Stimulated activated CD8-positive, alpha-beta memory T cell treated with anti-CD3 and anti-CD28 coated beads, Interleukin-4, amount 100 ng/mL, for 1 hour (primary cell): ENCODE measurements at places on chromosomes 16 and 17.

- no peak for DNase-seq
Measured at GRCh38 chr17:66711881-66712321, 123.0 kb upstream of the CACNG5 start.

DNA sequence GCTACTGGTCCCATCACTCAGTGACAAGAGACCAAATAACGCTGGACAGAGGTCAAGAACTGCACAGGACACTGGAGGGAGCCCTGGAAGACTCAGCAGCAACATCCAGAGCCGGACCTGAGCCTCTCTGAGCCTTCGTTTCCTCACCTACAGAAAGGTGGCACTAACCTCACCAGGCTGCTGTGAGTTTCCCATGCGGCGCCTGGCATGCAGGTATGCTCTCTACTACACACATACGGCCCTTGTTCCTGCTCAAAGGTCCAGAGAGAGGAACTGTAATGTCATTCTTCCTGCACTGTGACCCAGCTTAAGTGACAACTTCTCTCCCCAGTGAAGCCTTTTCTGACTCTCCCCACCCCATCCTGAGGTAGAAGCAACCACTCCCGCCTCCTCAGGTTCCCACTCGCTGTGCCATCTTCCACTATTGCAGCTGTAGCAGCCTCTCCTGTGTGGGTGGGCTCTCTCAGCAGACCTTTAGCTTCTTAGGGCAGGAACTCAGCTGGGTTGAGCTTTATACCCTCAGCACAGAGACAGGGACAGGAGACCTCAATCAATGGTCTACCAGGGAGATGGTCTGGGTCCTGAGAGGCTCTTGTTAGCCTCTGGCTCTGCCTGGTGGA is 43.9 kb upstream of the SREBF1 start:
- no peak for DNase-seq

- DNase-seq: no peak
Measured at GRCh38 chr17:35460354-35460851, 11.8 kb upstream of the SLFN13 start.

DNA sequence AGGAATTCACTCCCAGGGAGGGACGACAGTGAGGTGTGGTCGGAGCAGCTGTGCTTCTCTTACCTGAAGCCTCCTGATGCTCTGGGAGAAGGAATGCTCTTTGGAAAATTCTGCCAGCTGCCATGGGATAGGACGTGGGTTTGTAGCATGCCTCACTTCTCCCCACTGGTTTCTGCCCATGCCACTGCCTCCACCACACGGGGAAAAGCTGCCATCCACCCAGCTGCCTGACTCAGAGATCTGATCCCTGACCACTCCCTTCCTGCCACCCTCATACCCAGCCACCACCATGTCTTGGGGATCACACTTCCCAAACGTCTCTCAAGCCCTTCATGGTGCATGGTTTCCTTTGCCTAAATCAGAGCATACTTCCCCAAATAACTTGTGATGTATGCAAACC is 80.0 kb downstream of the CPPED1 start:
- no peak for DNase-seq

DNA sequence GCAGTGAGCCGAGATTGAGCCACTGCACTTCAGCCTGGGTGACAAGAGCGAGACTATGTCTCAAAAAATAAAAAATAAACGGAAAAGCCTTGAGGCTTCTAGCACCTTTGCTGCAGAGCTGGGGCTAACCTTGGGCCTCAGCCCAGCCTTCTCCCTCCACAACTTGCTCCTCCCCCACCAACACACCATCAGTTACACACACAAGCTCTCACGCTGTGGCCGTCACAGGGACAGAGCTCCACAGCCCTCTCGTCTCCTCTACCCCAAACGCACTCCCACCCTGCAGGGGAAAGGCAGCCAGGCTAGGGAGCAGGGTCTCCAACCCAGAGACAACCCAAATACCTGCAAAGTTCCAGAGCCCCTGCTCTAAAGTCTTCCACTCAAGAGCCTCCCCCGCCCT is 22.0 kb upstream of the MRPS23 start:
- DNase-seq: no peak

DNA sequence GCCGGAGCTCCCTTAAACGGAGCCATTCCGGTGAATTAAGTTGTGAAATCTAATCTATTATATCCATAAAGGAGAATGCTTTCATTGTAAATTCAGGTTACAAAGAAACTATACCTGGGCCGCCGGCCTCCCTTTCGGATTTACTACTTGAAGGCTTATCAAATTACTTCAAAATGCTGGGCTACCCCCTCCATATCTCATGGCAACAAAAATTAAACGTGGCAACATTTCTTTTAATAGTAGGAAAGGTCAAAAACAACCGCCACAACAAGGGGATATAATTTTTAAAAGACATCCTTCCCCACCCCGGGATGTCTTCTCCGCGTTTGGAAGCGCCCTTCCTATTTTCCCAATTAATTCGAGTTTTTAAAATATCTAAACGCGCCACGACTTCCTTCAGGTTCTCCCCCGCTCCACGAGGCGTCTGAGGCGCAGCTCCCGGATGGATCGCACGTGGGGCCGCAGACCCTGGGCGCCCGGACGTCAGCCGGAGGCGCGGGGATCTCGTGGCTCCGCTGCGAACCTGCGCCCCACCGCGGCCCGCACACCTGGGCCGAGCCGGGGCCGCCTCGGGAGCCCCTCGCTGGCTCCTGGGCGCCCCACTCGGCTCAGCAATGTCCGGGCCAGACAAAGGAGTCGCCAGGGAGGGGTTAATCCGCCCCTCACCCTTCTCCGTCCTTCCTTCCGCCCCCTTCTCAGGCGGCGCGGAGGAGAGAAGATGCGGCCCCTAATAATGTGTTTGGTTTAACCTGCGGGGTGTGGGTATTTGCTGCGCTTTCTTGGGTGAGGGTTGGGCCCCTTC is 47.4 kb upstream of the SLC38A10 start:
- no peak for DNase-seq

DNA sequence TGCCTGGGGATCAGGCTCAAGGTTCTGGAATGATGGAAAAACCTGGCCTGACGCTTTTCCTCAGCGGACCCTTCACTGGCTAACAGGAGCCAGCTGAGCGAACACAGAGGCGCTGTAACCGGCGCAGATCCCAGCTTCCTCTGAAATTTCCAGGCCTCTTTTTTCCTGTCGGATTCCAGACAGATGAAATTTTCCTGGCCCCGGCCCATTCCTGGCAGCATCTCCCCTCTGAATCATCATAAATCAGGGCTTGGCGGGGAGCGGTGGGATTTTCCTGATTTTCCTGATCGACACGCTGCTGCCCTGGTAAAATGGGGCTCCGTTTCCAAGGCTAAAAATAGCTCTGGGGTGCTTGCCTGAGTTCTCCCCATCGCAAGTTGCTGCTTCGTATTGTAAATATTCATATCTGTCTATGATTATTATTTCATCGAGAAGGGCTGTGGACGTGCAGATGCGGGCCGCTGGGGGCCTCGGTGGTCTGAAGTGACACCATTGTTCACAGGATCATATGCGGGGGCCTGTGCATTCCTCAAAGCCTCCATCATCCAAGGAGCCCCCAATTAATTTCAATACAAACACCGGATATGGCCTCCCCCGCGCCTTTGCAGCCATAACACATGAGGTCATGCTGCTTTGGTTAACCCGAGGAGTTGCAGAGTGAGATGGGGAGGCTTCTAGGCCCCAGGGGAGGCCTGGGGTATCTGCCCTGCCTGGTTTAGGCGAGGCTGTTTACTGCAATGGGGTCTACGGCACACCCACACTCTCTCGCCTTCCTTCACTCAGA is 45.8 kb upstream of the ETV4 start:
- no peak for DNase-seq

- peak; percentile 41 for DNase-seq
Measured at GRCh38 chr17:82065638-82066303, at the start of gene DUS1L. TSS of gene DUS1L (minus strand) at chr17:82065804. CDS start at chr17:82065059, 745 bp downstream.

- DNase-seq: no peak
Measured at GRCh38 chr16:48895142-48895541, 285.2 kb upstream of the N4BP1 start.

GRCh38 chr16:82748026-82748425 is 121.3 kb downstream of the CDH13 start:
- DNase-seq: no peak

GRCh38 chr16:15435216-15435864 is 952 bp downstream of the BMERB1 start:
- no peak for DNase-seq

DNA sequence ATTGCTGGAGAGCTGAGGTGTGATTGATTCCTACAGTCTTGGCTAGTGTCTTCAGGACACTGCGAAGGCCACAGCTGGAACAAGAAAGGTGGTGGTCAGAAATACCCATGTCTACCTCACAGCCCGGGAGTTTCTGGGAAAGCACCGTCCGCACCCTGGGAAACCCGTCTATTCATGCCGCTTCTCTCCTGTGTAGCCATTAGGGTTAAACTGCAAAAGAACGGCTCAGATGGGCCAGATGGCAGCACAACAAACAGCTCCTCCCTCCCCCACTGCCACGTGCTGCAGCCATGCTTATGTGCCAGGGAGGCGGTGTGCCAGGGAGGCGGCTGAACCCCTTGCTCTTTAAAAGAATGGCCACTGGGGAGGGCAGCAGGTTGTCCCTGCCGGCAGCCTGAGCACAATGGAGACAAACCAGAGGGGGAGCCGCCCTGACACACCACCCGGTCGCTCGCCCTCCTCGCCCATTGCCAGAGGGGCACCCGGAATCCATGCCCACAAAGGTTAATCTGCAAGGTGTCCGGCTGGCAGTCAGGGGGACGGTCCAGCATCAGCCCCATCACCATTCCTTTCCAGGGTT is 65.2 kb downstream of the CYTH1 start:
- DNase-seq: no peak

DNA sequence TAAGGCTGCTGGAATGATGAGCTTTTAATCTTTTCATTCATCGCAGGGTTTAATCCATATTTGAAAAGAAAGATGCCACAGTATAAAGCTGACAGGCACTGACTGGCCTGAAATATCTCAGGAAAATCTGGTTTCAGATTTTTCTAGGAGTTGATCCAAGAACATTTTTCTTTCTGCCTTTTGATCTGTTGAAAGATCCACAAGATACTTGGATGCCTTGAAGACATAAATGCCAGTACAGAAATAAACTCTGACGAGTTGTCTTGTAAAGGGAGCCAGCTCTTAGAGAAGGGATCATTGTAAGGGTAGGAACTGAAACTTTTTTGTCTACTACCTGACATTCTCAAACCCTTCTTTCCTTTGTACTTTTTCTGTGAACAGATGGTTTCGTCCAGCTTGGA is 25.4 kb upstream of the KRT20 start:
- no peak for DNase-seq

GRCh38 chr17:64546716-64547115 is 39.9 kb downstream of the CEP95 start:
- DNase-seq: no peak

DNA sequence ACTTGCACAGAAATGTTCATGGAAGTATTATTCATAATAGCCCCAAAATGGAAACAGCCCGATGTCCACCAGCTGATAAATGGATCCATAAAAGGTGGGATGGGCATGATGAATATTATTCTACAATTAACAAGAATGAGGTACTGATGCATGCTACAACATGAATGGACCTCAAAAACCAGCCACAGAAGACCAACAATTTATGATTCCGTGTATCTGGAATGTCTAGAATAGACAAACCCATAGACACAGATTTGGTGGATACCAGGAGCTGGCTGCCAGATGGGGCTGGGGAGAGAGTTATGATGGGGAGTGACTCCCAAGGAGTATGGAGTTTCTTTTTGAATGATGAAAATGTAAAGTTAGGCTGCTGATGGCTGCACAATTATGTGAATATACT is 10.8 kb upstream of the NAGLU start:
- no peak for DNase-seq

DNA sequence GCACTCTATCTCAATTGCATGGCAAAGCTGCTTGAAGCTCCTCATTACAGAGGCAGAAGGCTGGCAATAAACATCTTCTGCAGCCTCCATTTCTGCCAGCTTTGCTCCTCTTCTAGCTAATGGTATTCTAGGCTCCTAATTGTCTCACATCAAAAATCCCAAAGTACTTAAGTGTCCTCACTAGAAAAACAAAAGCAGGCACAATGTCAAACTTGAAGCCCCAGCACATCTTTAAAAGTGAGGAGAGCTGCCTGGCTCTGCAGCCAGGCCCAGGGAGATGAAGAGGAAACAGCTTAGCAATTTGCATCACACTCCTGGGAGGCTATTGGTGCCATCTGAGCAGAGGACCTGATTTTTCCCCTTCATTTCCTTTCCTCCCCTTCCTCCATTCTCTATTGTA is 197.1 kb downstream of the KCNJ2 start:
- DNase-seq: no peak
